ENCODE measurements at places on chromosomes 5 and 9. TPM values are rescaled to one million over a fixed set of nuclear protein-coding genes. Genes with fewer than 3 reads are reported as not detected.

The LCN9 gene
- polyA plus RNA-seq = not detected

The RASGRF2 gene
- 1.3 TPM for polyA plus RNA-seq

The PHF19 gene
- 28.3 TPM for polyA plus RNA-seq

The ZNF622 gene
- 31.8 TPM for polyA plus RNA-seq

The LCN10 gene
- 10.2 TPM for polyA plus RNA-seq

The NMRK1 gene
- polyA plus RNA-seq = 73.3 TPM

The RASEF gene
- polyA plus RNA-seq = 38.8 TPM

The NDUFA8 gene
- polyA plus RNA-seq = 112 TPM

All from stomach (tissue), 19 donors.